ENCODE measurements at places on chromosomes 6 and 20. TPM values are rescaled to one million over a fixed set of nuclear protein-coding genes. Genes with fewer than 3 reads are reported as not detected.

LAMP5 gene
- total RNA-seq = 0.14 TPM

SGK2 gene
- total RNA-seq = 0.07 TPM

PNPLA1 gene
- not detected for total RNA-seq

SNX9 gene
- total RNA-seq = 50.4 TPM

DNAH8 gene
- 0.04 TPM for total RNA-seq

TMEM14C gene
- total RNA-seq = 61.8 TPM

RIPOR3 gene
- total RNA-seq = not detected

ENPP5 gene
- not detected for total RNA-seq

C20orf202 gene
- not detected for total RNA-seq

SIGLEC1 gene
- not detected for total RNA-seq

TAAR9 gene
- not detected for total RNA-seq
